Kidney (tissue), 22 donors: ENCODE measurements at places on chromosomes 16 and 17. TPM values are rescaled to one million over a fixed set of nuclear protein-coding genes. Genes with fewer than 3 reads are reported as not detected.

MMP2 gene
- total RNA-seq, result 101 TPM

C17orf107 gene
- total RNA-seq, result 4.4 TPM

TAT gene
- total RNA-seq, result not detected

TEKT1 gene
- total RNA-seq, result 0.06 TPM

- H3K36me3 ChIP-seq, result no peaks in the 10 kb centered on the region
- H3K27me3 ChIP-seq, result no peaks in the 10 kb centered on the region
- DNase-seq, result peak; percentile 61
- H3K27ac ChIP-seq, result no peak overlapping the region
Measured at GRCh38 chr16:84279881-84280280, 14.8 kb upstream of the WFDC1 start.

GRCh38 chr17:73430848-73431247 is 119.0 kb upstream of the CDC42EP4 start:
- H3K27me3 ChIP-seq, result no peaks in the 10 kb centered on the region
- no peaks in the 10 kb centered on the region for H3K36me3 ChIP-seq
- H3K4me1 ChIP-seq, result no peaks in the 10 kb centered on the region
- peak; percentile 64 for DNase-seq
- no peak overlapping the region for H3K27ac ChIP-seq
- no peak overlapping the region for H3K4me3 ChIP-seq

DNA sequence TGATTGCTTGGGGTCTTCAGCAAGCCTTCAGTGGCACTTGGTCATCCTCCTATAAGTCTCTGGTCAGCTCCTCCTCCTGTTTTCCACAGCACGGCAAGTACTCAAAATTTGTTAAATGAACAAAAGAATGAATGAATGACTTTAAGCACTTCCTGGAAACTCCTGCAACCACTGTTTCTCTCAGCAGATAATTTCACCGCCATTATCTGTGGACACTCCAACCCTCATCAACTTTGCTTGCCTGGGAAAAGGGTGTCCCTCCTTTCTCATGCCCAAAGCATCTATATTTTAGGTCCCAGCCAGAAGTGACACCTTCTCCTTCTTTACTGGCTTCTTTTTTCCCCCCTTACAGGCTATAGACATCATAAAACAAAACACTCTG is 4.4 kb downstream of the PROCA1 start:
- no peak overlapping the region for H3K27ac ChIP-seq
- H3K4me3 ChIP-seq, result no peak overlapping the region
- H3K4me1 ChIP-seq, result peaks cover 5% of the 10 kb centered on the region
- no peak for DNase-seq

- DNase-seq, result no peak
- H3K4me1 ChIP-seq, result no peaks in the 10 kb centered on the region
- no peak overlapping the region for H3K27ac ChIP-seq
- no peaks in the 10 kb centered on the region for H3K36me3 ChIP-seq
Measured at GRCh38 chr17:50501054-50501453, 7.2 kb upstream of the MYCBPAP start.

DNA sequence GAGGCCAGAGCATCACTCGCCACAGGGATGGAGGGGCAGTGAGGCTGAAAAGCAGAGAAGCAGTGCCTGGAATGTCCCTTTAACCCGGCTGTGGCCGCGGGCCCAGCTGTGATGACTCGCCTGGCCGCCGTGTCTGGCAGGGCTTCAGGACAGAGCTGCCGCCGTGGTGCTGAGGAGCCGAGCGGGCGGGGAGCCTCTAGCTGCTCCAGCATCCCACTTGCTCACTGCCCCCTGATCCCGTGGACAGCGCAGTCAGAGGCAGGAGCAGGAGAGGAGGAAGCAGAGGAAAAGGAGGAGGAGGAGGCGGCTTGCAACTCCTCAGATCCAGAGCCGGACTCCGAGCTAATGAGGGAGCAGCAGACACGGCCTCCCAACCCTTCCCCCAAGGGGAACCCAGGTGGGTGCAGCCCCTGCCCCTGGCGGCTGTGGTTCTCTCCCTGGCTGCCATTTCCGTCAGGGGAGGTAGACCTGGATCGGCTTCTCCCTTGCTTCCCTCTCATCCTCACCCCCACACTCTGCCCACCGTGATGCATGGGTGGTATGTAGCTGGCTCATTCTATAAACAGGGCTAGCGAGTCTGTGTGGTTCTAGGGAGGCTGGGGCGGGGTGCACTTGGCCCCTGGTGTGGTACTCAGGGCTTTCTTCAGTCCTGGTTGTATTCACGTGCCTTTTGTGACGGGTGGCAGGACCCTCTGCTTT is 165.7 kb downstream of the CMIP start:
- no peak overlapping the region for H3K4me3 ChIP-seq
- DNase-seq, result no peak
- H3K36me3 ChIP-seq, result peaks cover 21% of the 10 kb centered on the region
- no peaks in the 10 kb centered on the region for H3K27me3 ChIP-seq
- H3K27ac ChIP-seq, result peak overlapping the region; percentile 14

- H3K27me3 ChIP-seq, result no peaks in the 10 kb centered on the region
- H3K36me3 ChIP-seq, result no peaks in the 10 kb centered on the region
- peak overlapping the region; percentile 74 for H3K27ac ChIP-seq
Measured at GRCh38 chr16:58026139-58026704, 668 bp downstream of the MMP15 start.

- no peak for DNase-seq
- H3K36me3 ChIP-seq, result no peaks in the 10 kb centered on the region
Measured at GRCh38 chr16:88301431-88301830, 81.3 kb upstream of the ZNF469 start.

DNA sequence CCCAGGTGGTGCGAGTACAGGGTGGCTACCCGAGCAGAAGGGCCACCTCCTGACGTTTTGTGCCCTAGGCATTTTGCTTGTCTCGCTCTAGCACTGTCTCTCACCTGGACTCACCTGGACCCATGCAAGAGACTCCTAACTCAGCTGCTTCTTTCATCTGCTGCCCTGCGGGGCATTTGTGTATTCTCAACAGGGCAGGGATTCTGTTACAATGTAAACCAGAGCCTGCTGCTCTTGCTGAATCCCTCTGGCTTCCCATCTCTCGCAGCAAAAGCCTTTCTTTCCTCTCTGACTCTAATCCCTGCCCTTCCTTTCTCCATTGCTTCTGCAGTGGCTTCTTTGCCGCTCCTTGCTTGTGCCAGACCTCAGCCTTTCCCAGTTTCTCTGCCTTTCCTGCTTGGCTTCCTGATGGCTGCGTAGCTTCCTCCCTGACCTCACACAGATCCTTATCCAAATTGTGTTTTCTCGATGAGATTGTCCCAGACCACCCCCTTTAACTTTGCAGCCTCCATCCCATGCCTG is 10.2 kb downstream of the ARSG start:
- no peaks in the 10 kb centered on the region for H3K36me3 ChIP-seq
- H3K4me1 ChIP-seq, result no peaks in the 10 kb centered on the region
- no peak overlapping the region for H3K4me3 ChIP-seq
- no peak overlapping the region for H3K27ac ChIP-seq
- DNase-seq, result no peak
- no peaks in the 10 kb centered on the region for H3K27me3 ChIP-seq

DNA sequence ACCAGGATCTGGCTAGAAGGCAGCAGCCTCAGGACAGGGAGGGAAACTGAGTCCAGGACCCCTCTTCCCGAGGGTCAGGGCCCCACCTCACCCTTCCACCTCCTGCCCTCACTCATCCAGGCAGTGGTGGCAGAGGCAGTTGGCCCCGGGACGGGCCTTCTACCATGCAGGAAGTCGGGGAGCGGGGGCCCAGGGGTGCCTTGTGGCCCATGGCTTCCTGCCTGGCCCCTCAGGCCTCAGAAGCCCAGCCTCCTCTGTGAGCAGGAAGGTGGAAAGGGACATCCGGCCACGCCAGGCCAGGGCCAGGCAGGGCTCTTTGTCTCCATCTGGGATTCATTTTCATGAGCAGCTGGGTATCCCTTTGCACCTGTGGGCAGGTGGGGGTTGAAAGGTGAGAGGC is 58.5 kb downstream of the BAHCC1 start:
- H3K36me3 ChIP-seq, result no peaks in the 10 kb centered on the region
- H3K4me3 ChIP-seq, result no peak overlapping the region
- no peak for DNase-seq
- no peaks in the 10 kb centered on the region for H3K27me3 ChIP-seq

DNA sequence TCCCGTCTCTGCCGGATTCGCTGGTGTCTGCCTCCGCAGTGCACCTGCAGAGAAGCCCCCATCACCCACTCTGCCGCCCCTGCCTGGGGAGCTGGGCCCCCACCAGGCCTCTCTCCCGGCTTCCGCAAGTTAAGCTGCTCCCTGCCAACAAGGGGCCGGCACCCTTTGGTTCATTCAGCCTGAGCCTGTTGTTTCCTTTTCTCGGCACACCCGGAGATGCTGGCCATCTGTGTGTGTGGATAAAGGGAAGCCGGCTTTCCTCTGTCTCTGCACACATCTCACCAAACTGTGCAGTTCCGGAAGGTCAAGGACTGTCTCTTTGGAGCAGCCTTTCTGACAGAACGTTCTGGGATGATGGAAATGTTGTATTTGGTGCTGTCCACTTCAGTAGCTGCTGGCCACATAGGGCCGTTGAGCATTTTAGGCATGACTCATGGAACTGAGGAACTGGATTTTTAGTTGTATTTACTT is 6.8 kb downstream of the MAPK8IP3 start:
- H3K27me3 ChIP-seq, result no peaks in the 10 kb centered on the region
- H3K4me1 ChIP-seq, result peaks cover 11% of the 10 kb centered on the region
- DNase-seq, result no peak
- H3K4me3 ChIP-seq, result peak overlapping the region; percentile 38
- H3K36me3 ChIP-seq, result no peaks in the 10 kb centered on the region
- peak overlapping the region; percentile 13 for H3K27ac ChIP-seq

DNA sequence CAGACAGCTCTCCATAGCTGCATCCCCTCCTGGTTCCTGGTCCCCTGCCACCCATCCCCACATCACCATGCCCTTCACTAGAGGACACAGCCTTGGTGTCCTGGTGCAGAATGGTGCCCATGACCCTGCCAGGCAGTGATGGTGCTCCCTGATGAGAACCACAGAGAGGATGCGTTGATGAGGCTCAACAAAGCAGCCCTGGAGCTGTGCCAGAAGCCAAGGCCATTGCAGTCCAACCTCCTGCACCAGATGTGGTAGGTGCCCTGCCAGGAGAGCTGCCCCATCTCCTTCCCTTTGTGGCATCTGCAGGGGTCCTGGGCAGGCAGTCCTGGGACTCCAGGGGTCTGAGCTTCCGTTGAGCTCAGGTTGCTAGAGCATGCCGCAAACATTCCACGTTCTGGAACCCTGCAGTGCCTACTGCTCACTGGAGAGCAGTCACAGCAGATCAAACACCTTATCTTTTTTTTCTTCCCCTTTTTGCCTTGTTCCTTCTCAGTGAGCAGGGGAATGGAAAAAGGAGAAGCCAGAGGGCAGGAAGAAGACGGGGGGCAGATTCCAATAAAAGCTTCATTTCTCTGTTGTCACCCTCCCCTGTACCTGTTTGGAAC is 5.3 kb upstream of the EPN3 start:
- no peak overlapping the region for H3K27ac ChIP-seq
- no peak overlapping the region for H3K4me3 ChIP-seq
- DNase-seq, result no peak
- peaks cover 9% of the 10 kb centered on the region for H3K4me1 ChIP-seq

GRCh38 chr17:82242977-82243647 is 14.3 kb downstream of the SLC16A3 start:
- peaks cover 34% of the 10 kb centered on the region for H3K4me1 ChIP-seq
- H3K4me3 ChIP-seq, result no peak overlapping the region
- H3K27me3 ChIP-seq, result no peaks in the 10 kb centered on the region
- H3K36me3 ChIP-seq, result peaks cover 4% of the 10 kb centered on the region
- DNase-seq, result no peak

- H3K36me3 ChIP-seq, result peaks cover 5% of the 10 kb centered on the region
- no peak overlapping the region for H3K27ac ChIP-seq
- no peaks in the 10 kb centered on the region for H3K27me3 ChIP-seq
- DNase-seq, result no peak
- H3K4me3 ChIP-seq, result no peak overlapping the region
Measured at GRCh38 chr17:51251010-51251409, 8.8 kb downstream of the MBTD1 start.

GRCh38 chr17:16477255-16477654 is 14.7 kb downstream of the LRRC75A start:
- H3K4me1 ChIP-seq, result no peaks in the 10 kb centered on the region
- H3K27me3 ChIP-seq, result no peaks in the 10 kb centered on the region
- no peaks in the 10 kb centered on the region for H3K36me3 ChIP-seq
- no peak for DNase-seq

- H3K36me3 ChIP-seq, result no peaks in the 10 kb centered on the region
- no peaks in the 10 kb centered on the region for H3K4me1 ChIP-seq
- no peaks in the 10 kb centered on the region for H3K27me3 ChIP-seq
- no peak for DNase-seq
- H3K4me3 ChIP-seq, result no peak overlapping the region
- no peak overlapping the region for H3K27ac ChIP-seq
Measured at GRCh38 chr16:55949518-55949917, 74.3 kb upstream of the CES5A start.

- no peak overlapping the region for H3K27ac ChIP-seq
- H3K27me3 ChIP-seq, result no peaks in the 10 kb centered on the region
- no peaks in the 10 kb centered on the region for H3K36me3 ChIP-seq
- no peaks in the 10 kb centered on the region for H3K4me1 ChIP-seq
- H3K4me3 ChIP-seq, result no peak overlapping the region
Measured at GRCh38 chr16:21033704-21034103, 116.9 kb downstream of the DNAH3 start.
